ENCODE measurements at places on chromosomes 4 and X. TPM values are rescaled to one million over a fixed set of nuclear protein-coding genes. Genes with fewer than 3 reads are reported as not detected.

FAM9B gene
- not detected for total RNA-seq

IL13RA2 gene
- total RNA-seq = 440 TPM

IGSF1 gene
- total RNA-seq = not detected

VCX3A gene
- not detected for total RNA-seq

ESX1 gene
- total RNA-seq = not detected

LDOC1 gene
- total RNA-seq = 4.6 TPM

CLCN4 gene
- total RNA-seq = 2.5 TPM

GATA1 gene
- total RNA-seq = not detected

EFHC2 gene
- 0.28 TPM for total RNA-seq

NLGN4X gene
- total RNA-seq = 0.55 TPM
